ENCODE measurements at places on chromosomes 13 and 19. TPM values are rescaled to one million over a fixed set of nuclear protein-coding genes. Genes with fewer than 3 reads are reported as not detected.

The EPS8L1 gene
- polyA plus RNA-seq, result 578 TPM

The SH2D3A gene
- 48.7 TPM for polyA plus RNA-seq

The TMEM190 gene
- polyA plus RNA-seq, result not detected

The PRR22 gene
- polyA plus RNA-seq, result 8.0 TPM

The CYP4F12 gene
- 31.6 TPM for polyA plus RNA-seq
